ENCODE measurements at places on chromosomes 4 and X.

GRCh38 chr4:88731381-88731780 is 33.8 kb upstream of the NAP1L5 start:
- peak; percentile 4 for DNase-seq

DNA sequence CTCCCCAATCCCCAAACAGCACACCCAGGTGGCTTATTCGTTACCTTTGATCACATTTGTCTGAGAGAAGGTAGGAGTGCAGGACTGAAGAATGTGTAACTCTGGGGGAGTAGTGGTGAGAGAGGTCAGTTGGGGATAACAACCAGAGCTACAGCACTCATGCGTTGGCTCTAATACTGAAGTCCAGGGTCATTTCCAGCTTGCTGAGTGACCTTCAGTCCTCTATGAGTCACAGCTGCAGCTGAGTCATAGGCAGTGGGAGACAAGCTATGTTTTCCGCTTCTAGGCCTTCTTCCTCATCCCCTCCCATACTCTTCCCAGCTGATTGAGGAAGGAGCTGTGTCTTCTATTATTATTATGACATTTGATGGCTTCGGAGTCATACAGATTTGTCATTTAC is 31.6 kb upstream of the CT47C1 start:
- DNase-seq = no peak

DNA sequence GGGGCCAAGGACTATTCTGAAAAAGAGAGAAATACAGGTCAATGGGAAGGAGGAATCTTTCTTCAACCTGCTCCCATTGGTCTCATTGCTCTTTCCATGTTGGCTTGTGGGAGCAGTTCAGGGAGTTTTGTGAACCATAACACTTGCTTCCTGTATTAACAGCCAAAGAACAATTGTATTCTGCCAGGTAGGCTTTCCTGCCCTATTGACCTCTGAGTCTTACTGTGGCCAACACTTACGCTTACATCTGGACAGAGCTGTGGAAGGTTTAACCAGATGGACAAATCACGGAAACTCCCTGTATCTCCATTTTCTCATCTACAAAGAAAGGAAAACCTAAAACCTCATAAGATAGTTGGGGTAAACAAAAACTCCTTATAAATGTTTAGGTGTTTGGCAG is 30.7 kb downstream of the MID1IP1 start:
- no peak for DNase-seq

DNA sequence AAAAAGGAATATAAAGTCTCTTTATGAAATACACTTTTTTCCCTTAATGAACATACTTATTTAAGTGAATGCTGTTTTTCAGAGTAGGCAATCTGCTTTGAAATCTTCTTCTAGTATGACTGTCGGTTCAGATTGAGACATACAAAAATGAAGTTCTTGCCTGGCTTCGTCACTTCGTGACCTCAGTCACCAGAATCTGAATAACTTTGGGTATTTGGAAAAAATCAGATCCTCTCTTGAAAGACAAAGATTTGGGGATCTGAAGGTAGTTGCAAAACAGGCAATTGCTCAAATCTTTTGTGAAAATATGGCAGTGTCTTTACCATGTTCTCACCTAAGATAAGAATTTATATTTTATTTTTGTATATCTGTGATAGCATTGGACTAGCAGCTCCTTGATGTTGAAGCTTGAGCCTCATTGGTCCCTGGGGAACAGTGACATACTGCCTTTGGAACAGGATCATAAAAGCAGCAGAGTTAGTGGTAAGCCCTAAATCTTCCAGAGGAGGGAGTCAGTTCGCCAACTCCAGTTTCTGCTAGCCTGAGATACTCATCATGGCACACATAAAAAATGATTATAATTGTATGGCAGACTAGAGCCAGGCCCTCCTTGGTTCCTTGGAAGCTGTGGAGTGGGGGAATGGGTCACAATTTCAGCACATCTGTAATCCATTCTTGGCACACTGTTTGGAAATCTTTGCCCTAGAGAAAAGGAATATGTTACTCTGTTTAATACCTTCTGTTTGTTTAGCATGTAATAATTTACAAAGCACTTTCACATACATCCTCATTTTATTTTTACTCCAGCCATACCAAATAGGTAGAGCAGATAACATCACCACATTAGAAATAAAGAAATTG is 5.0 kb downstream of the ARFIP1 start:
- DNase-seq = peak; percentile 36

DNA sequence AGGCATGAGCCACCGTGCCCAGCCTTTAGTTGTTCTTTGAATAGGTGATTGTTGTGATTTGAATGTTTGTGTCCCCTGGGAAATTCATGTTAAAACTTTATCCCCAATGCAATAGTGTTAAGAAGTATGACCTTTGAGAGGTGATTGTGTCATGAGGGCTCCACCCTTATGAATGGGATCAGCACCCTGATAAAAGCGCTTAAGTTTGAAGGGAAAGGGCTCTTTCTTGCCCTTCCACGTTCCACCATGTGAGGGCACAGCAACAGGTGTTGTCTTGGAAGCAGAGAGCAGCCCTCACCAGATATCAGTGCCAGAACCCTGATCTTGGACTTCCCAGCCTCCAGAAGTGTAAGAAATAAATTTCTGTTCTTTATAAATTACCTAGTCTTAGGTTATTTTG is 33.7 kb upstream of the RP2 start:
- no peak for DNase-seq

DNA sequence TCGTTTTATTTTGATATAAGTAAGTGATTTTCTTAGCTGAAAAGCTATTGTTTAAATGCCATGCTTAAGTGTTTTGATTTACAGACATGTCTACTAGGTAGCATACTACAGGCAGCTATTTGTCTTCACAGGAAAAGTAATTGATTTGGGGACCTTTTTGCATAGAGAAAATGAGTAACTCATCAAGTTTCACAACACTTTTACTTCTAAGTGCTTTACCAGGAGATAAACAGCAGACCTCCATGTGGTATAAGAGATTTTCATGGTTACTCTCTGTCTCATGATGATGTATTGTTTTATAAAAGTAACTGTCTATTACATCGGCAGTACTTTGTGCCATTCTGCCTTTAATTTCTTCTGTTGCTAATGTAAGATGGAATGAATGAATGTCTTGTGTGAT is 28.7 kb downstream of the RBPJ start:
- no peak for DNase-seq

DNA sequence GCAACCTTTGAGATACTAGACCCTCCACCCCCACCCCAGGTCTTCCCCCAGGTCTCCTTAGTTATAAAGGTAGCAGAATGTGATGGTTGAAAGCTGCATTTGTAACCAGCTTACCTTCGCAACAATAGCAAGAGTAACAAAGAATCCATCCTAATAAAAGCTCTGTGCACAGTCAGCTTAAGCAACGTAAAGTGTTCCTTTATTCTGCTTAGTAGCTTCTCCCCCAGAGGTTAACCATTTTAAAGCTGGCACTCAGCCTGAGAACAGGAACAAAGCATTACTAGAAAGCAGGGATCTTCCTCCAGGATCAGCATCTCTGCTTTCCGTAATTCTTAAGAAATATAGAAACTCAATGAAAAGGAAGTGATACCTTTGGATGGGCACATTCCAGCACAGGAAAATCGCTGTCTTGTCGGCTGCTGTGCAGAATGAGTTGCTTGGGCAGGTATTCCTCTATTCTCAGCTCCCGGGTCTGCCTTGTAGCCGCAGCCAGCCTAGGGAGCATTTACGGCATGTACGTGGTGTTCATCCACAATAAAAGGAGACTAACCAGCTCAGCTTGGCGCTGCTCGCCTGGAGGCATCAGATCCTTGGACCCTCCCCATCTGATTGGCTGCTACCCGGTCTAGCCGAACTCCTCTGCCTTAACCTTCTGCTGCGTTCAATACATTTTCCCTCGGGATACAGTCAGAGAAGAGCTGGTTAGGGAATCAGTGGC is 113.0 kb upstream of the TLR3 start:
- DNase-seq = no peak

- peak; percentile 15 for DNase-seq
These were observed 19.1 kb upstream of the ZXDA start for GRCh38 chrX:57929373-57929772.

- no peak for DNase-seq
These were observed 793.9 kb downstream of the ADGRL3 start for GRCh38 chr4:61994036-61994435.

DNA sequence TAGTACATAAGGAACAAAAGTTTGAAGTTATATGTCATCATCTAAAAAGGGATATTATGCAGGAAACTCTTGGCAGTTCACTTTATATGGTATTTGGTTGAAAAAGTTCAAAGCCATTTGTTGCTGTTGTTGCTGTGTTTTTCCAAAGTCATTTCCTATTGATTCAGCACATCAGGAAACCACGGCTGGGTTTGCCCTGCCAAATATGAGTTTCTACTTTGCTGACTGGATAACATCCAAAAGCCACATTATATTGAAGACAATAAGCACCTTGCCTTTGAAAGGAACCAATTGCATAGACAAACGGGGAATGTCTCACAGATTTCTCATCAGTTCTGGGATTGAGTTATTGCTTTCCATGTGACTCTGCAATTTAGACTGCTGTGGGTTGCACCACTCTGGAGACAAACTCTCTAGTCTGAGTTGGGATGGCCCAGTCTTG is 206.1 kb downstream of the SLC39A8 start:
- no peak for DNase-seq

DNA sequence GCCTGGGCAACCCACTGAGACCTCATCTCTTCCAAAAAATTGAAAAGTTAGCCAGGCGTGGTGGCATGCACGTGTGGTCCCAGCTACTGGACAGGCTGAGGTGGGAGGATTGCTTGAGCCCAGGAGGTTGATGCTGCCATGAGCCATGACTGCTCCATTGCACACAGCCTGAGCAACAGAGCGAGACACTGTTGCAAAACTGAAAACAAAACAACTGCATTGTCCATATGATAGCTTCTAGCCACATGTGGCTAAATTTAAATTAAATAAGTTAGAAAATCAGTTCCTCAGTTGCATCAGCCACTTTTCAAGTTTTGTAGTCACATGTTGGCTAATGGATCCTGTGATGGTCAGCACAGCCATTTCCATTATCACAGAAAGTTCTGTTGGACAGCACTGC is 67.9 kb downstream of the GAB1 start:
- no peak for DNase-seq

- no peak for DNase-seq
These were observed 64.2 kb upstream of the SYTL5 start for GRCh38 chrX:37942170-37942569.

GRCh38 chr4:67685532-67685859 is 15.5 kb downstream of the UBA6 start:
- no peak for DNase-seq

- DNase-seq = peak; percentile 44
These were observed 1.1 kb downstream of the OGT start for GRCh38 chrX:71533851-71534561.

- DNase-seq = no peak
These were observed 270.8 kb downstream of the FSTL5 start for GRCh38 chr4:161892951-161893350.

GRCh38 chrX:71102292-71102691 is 4.2 kb downstream of the CXorf65 start:
- no peak for DNase-seq

DNA sequence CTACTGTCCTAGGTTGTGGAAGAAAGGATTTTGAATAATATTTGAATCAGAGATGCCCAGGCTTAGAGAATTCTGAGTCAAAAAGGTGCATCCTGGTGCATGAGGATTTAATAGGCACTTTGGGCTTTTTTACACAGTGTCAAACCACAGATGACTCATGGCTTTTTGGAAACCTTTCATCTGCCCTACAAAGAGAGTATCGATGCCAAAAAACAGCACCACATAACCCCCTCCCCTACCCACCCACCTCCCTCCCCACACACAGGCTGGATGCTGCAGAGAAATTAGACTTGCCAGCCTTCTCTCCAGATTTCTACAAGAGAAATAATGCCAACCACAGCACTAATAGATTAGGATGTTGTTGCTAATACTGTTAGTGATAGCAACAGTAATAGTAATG is 779.3 kb downstream of the NLGN4X start:
- DNase-seq = no peak

DNA sequence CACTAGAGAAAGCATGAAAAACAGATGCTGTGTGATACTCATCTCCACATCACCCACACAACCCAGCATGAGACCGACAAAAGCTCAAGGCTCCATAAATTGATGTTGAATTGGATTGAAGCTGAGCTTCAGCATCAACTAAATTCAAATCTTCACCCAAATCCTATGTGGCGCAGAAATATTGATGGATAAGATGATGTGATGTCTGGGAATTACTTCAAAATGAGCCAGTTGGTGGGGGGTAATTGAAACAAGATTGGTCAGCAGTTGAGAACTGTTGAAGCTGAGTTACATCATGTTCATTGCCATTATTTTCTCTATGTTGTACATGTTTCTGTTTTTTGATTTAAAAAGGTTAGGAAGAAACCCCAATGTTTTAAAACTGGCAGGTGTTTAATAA is 166.5 kb upstream of the STS start:
- DNase-seq = no peak

- no peak for DNase-seq
These were observed 634.6 kb upstream of the ADGRL3 start for GRCh38 chr4:60565558-60565957.

DNA sequence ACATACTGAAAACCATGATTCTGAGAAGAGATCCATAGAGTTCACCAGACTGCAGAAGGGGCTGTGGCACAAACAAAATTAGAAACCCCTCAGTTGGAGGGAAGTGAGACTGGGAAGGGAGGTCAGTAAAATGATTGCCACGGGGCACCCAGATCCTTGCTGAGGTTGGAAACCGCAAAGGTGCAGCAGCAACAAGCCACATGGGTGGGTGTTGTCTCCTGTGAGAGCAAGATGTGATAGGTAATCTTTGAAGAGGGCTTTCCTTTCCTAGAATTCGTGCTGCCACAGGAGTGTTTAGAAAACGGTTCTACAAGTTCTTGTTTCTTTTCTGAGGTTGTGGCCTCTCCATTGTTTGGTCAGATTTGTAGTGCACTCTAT is 85.5 kb downstream of the NFKB1 start:
- DNase-seq = no peak

- DNase-seq = no peak
These were observed 134.2 kb downstream of the MAML3 start for GRCh38 chr4:140019619-140020347.

DNA sequence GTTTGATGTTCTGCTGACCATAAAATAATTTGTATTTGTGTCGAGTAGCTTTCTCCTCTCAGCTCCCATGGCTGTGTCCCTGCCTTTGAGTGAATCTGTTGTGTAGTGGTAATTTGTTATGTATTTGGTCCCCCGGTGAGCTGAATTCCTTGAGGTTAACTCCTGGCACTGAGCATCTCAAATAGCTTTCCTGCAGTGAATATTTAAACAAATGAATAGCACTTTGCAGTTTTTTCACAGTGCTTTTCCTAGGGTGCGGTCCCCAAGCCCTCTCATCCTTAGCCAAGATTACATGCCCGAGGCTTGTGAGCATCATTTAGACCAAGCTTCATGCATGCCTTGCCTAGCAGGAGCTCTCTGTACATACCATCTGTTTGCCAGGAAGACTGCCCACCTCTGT is 74.2 kb downstream of the CLDN34 start:
- no peak for DNase-seq

DNA sequence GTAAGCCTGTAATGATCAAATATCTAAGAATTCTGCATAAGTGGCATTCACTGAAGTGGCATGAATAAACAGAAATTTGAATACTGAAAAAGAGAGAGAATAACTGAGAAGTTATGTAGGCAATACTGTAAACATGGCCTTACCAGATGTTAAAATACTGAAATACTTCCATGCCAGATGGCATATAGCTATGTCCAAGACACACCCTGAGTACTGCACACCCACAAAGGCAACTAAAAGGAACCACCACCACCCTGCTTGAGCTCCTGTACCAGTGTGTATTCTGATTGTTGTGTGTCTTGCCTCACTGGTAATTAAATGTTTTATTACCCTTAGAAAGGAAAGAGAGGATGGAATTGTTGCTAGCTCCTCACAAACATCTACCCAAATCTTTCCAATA is 192.1 kb downstream of the ADAMTS3 start:
- no peak for DNase-seq

GRCh38 chr4:41687971-41688370 is 60.6 kb downstream of the PHOX2B start:
- DNase-seq = no peak
